Heart left ventricle (tissue), 16 donors: ENCODE measurements at places on chromosomes 16 and 17. TPM values are rescaled to one million over a fixed set of nuclear protein-coding genes. Genes with fewer than 3 reads are reported as not detected.

KCNJ18 gene
- polyA plus RNA-seq, result not detected

DNA sequence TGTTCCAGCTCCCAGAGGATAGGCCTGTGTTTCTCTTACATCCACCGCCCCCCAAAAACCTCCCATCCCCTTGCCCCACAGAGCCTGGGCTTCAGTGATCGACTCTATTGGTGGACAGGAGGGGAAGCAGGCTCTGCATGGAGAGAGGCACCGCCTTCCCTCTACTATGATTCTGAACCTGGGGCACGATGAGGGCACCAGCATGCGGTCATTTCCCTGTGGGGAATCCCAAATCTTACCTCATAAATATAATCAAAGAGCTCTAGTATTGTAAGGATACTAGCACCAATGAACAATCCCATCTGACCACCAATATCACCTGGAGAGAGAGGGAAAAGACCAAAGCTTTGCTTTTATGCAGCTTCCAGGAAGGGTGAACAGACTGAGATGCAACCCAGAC lies 25.7 kb downstream of the SPACA3 start:
- no peaks in the 10 kb centered on the region for H3K36me3 ChIP-seq
- DNase-seq, result no peak
- H3K4me3 ChIP-seq, result no peak overlapping the region
- H3K27me3 ChIP-seq, result no peaks in the 10 kb centered on the region

KRTAP4-3 gene
- polyA plus RNA-seq, result not detected

- H3K27me3 ChIP-seq, result no peaks in the 10 kb centered on the region
- peak overlapping the region; percentile 83 for H3K27ac ChIP-seq
- peaks cover 35% of the 10 kb centered on the region for H3K36me3 ChIP-seq
- peak overlapping the region; percentile 49 for H3K4me3 ChIP-seq
- no peak for DNase-seq
- peaks cover 4% of the 10 kb centered on the region for H3K4me1 ChIP-seq
Observed at GRCh38 chr17:81285894-81286293, 9.2 kb downstream of the SLC38A10 start.

NOG gene
- polyA plus RNA-seq, result 0.15 TPM

GRCh38 chr16:71344315-71344905 lies 14.1 kb upstream of the CALB2 start:
- DNase-seq, result no peak
- no peak overlapping the region for H3K4me3 ChIP-seq
- peaks cover 4% of the 10 kb centered on the region for H3K27me3 ChIP-seq
- no peaks in the 10 kb centered on the region for H3K4me1 ChIP-seq
- H3K27ac ChIP-seq, result no peak overlapping the region
